NCI-H2029 (cell line): ENCODE measurements at places on chromosomes 2 and 18.
A peak's percentile ranks its signal among the peaks of the same experiment; 100 is the strongest.

GRCh38 chr2:28613633-28614501, 118.0 kb downstream of the PLB1 start:
- DNase-seq, result peak; percentile 47

DNA sequence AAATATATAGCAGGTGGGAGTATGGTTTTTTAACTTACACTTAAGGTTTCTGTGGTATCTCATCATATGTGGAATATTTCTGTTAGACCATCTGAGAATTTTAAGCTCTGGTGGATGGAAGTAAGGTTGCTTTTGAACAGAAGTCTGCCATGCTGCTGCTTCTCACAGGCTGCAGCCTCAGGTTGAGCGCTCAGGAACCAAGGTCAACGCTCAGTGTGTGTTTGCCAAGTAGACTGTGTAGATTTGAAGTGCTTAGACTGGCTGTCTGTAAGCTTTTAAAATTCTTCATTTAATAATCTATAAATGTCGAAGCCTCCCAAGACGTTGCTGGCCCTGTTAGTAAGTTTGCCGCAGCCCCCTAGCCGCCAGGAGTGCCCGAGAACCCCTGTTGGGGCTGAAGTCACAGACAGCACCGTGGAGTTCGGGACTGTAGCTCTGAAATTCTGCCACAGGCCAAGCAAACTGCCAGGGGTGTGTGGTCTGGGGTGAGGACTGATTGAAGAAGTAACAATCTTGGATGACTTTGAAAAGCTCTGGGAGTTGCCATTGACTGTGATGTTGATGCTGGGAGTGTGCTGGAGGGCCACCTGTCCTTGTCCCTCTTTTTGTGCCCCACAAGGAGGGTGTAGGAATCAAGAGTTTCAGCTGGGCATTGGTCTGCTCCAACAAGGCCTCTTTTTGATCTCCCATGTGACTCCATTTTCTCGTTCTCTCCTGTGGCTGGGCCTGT, 26.9 kb downstream of the INPP4A start:
- DNase-seq, result no peak

GRCh38 chr18:28110924-28111323, 66.0 kb downstream of the CDH2 start:
- DNase-seq, result no peak

DNA sequence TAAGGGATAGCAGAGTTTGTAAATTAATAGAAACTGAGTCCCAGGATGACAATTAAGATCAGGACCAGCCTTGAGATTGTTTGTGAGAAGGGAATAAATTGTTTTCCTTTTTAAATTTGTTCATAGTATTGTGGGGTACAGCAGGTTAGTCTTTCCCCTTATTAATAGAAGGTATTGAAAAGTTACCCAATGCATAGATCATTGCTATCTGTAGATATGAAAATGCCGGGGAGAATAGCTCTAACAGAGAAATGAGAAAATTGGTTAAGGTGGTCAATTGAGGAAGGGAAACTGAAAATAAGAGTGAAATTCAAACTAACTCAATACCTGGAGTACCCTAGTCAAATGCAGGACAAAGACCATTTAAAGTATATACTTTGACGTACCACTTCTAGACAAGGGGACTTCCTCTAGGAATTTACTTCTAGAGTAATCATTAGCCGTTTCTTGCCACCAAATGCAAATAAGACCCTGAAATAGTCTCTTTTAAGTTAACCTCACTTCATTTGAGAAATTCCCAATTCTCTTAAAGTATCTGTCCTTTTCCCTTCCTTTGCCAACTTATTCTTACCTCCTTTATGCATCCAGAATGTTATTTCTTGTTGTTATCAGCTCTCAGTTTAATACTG, 1224.4 kb upstream of the LRRTM1 start:
- no peak for DNase-seq

DNA sequence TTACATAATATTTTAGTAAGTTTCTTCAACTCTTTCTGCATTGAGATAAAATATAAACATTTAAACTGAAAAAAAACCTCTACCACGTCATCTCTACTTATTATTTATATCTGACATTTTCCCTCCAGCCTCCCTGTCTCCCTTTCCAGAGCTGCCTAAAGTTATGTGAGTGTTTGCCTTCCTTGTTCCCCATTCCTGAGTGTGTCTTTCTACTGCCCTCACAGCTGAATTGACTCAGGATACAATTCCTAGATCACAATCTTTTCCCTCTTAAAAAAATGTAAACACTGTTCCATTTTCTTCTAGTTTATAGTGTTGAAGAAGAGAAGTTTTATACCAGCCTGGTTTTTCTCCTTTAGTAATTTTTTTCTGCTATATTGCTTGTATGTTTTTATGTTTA, 5.3 kb downstream of the TRPM8 start:
- DNase-seq, result no peak

DNA sequence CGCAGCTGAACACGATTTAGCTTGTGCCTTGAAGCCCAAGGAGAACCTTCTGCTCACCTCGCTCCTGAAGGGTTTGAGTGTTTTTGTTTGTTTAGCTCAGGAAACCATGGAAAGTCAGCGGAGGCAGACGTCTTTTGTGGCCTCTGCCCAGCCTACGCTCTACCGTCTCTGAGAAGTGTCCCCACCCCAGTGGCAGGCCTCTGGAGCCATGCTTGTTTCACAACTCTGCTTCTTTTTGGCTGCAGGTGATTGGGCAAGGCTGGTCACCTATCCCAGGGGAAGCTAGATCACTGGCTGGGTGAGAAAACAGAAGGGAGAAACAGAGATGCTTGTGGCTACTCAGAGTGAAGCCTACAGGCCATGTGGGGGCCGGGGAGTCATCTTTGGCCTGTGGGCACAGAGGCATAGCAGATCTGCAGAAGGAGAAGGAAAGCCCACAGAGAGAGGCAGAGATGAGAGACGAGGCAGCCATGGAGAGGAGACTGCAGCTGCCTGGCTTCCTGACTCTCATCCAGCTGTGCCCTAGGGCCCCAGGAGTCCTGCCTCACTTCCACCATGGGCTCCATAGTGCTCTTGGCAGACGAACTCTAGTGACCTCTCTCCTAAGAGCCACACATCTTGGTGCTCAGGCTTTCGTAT, 50.1 kb downstream of the CIB4 start:
- DNase-seq, result no peak

DNA sequence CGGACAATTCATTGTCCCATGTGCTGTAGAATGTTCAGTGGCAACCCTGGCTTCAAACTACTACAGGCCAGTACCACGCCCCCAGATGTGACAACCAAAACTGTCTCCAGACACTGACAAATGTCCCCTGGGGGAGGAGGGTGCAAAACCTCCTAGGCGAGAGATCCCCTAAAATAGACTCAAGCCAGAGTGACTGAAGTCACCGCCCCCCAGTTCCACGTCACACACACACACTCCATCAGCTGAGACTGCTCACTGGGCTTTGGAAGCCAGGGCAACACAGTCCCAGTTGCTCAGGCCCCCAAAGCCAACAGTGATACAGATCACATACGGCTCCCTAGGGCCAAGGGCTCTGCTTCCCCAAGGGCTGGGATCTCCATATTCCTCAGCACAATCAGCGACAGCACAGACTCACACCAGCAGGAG, 19.1 kb downstream of the HDAC4 start:
- no peak for DNase-seq

DNA sequence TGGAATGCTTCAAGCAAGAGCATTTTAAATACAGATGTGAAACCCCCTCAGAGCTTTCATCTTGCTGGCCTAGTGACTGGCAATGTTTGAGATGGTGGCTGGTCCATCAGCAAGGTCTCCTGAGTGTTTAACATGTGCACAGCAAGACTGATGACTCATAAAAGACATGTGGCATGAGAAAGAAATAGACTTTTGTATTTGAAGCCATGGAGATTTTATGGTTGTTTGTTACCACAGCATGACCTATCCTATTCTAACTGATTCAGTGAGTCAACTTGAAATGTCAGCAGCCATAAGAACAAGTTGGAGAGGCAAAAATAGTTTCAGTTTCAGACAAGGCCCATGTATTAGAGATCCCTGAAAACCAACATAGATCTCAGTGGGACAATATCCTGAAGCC, 154.7 kb upstream of the LYPD1 start:
- DNase-seq, result no peak

DNA sequence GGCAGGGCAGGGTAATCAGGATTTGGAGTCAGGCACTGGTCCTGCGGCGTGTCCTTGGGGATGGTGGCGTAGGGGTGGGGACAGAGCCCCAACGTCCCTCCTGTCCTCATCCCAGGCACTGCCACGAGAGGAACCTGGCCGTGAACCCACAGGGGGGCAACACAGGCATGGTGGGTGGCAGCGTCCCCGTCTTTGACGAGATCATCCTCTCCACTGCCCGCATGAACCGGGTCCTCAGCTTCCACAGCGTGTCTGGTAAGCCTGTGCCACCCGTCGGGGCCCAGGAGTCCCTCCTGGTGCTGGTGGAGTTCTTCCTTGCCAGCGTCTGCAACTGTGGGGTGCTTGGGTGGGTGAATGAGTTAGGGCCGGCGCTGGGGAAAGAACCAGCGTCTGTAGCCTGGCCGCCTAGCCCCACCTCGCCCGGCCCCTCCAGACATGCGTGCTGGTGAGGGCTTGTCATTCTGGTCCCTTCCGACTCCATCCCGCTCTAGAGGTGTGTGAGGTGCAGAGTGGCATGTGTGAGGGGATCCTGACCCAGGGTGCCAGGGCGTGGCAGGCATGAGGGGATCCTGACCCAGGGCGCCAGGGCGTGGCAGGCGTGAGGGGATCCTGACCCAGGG, 8.0 kb downstream of the D2HGDH start:
- DNase-seq, result no peak

DNA sequence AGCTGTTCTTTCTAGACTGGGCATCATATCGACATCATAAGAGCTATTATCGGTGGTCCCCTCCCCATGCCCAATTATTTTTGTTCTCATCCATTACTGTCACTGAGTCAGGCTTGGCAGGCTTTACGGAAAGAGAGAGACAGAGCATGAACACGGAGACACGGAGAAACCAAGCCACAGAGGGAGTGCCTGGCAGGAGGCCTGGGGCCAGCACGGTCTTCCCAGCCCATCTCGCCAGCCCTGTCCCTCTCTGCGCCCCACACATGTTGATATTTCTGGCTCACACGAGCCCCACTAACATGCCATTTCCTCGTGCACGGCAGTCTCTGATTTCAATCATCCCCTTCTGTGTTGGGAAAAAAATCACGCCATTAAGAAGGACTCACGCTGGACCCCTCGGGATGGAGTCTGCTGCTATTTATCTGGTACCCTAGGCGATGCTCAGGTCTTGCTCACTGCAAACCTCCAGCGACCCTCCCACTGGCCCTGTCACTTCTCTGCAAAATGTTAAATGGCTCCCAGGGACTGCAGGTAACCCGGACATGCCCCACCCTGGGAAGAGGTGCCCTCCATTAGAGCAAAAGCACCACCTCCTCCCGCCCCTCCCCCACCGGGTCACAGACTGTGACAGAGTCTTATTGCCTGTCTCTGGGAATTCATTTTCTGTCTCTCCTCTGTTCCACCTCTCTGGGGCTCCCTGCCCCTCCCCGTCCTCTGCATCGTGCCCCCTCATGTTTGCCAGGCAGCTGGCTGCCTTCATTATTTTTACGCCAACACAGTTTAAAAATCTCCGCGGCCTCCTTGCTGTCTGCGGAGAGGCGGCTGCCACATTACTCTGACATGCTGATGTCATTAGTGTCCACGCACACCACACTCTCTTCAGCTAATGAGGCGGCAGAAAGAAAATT, 40.1 kb upstream of the GBX2 start:
- no peak for DNase-seq

DNA sequence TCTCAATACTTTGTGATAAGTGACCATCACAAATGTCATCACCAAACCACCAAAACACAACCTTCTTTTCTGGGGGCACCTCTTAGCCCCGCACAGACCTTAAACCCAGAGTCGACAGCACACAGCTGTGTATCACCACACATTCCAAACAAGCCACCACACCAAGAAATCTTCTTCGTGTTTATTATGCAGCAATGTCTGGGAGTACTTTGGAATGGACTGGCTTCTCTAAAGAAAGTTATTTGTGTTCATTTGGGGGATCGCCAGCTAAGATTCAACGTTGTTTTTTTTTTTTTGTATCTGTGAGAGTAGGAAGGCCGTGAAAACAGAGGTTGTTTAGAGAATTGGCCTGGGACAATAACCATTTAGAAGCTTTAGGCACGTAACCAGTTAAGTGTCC, 1.1 kb upstream of the MTA3 start:
- no peak for DNase-seq

- no peak for DNase-seq
Measured at GRCh38 chr2:98346311-98347236, at the start of gene CNGA3. TSS of gene CNGA3 (plus strand) at chr2:98346456. CDS start at chr2:98369976, 23,520 bp downstream.

GRCh38 chr18:5516841-5517240, 27.0 kb downstream of the EPB41L3 start:
- DNase-seq, result no peak

DNA sequence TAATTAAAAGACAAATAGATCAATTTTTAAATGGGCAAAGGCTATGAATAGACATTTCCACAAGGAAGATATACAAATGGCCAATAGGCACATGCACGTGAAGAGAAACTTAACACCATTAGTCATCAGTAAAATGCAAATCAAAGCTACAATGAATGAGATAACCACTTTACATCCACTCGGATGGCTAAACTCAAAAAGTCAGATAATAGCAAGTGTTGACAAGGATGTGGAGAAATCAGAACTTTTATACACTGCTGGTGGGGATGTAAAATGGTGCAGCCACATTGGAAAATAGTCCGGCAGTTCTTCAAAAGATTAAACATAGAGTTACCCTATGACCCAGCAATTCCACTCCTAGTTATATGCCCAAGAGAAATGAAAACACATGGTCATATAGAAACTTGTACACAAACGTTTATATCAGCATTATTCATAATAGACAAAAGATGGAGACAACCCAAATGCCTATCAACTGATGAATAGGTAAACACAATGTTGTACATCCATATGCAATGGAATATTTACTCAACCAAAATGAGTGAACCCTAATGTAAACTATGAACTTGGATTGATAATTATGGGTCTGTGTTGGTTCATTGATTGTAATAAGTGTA, 51.1 kb downstream of the SMAD7 start:
- no peak for DNase-seq

GRCh38 chr2:43448822-43449110, 147.1 kb downstream of the THADA start:
- no peak for DNase-seq

DNA sequence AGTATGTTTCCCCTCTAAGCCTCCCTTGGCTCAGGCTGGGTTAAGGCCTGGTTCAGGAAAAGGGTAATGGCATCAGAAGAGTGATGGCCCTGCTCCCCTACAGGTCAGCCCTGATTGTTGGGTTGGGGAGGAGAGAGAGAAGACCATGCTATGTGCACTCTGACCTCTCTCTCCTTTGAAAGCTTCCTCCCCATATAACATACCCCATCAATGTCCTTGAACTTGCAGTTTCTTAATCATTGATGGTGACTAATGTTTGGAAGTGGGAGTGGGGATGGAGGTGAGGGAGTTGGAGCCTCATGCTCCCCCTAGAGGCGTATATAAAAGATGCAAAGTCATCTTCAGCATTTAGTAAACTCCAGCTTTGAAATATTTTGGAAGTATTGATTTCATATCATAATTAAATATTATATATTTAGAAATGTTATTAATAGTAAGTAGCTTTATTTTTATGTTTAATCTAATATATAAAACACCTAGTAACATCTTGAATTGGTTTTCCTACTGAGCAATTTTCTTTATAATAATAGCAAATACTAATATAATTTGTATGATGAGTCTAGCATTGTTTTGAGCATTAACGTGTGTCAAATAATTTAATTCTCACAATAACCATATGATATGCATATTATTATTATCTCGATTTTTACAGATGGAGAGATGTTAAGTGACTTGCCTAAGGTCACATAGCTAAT, 8.8 kb downstream of the PLCL1 start:
- DNase-seq, result no peak
